ENCODE measurements at places on chromosomes 6 and 20.
A peak's percentile ranks its signal among the peaks of the same experiment; 100 is the strongest.

DNA sequence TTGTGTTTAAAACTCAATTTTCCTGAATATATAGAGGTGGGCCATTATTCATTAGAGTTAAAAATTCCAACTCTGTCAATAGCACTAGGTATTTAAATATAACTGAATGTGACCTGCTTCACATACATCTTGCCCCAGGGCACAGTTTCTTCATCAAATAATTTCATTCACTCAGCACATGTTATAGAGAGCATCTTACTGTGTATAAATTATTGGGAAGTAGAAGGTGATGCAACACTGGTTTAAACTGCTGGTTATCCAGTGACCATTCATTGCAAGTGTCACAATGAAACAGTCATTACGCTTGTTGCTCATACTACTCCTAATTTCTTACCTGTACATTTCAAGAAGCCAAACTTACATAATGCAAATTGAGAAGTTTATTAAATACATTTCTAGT lies 93.4 kb downstream of the KHDRBS2 start:
- DNase-seq = no peak

GRCh38 chr6:31831350-31832215 lies 4.0 kb downstream of the HSPA1B start:
- DNase-seq = no peak

GRCh38 chr6:40039042-40039441 lies 104.8 kb upstream of the MOCS1 start:
- DNase-seq = no peak

GRCh38 chr6:137923866-137924653 lies 57.0 kb downstream of the TNFAIP3 start:
- DNase-seq = no peak

DNA sequence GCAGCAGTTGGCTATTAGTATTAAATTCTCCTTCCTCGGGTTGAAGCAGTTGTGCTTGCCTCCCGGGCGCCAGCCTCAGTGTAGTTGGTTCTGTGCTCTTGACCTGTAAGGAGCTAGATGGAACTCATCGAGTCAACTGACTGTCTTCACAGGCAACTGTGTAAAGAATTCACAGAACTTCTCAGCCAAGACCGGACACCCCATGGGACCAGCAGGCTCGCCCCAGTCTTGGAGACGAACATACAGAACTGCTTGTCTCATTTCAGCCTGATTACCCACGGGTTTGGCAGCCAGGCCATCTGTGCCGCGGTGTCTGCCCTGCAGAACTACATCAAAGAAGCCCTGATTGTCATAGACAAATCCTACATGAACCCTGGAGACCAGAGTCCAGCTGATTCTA lies 8.5 kb downstream of the TFAP2C start:
- DNase-seq = no peak

- no peak for DNase-seq
Observed at GRCh38 chr6:2129182-2129621, 116.2 kb downstream of the GMDS start.

DNA sequence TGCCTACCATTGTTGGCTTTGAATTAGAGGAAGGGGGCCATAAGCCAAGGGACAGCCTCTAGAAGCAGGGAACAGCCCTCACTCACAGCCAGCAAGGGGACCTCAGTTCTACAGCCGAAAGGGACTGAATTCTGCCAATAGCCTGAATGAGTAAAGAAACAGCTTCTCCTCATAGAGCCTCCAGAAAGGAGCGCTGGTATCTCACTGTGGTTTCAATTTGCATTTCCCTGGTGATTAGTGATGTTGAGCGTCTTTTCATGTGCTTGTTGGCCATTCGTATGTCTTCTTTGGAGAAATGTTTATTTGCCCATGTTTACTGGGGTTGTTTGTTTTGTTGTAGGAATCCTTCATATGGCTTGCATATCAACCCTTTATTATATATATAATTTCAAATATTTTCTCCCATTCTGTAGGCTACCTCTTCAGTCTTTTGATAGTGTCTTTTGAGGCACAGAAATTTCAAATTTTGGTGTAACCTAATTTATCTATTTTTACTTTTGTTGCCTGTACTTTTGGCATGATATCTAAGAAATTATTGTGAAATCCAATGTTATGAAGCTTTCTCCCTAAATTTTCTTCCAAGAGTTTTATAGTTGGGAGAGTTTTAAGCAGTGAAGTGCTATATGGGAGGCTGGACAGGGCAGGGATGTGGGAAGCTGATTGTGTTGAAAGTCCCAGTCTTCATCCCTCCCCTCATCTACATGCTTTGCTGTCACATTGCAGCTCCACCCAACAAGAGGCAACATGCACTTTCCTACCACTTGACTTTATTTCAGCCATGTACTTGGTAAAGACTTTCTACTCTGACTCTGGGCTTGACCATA lies 82.3 kb upstream of the SHLD1 start:
- no peak for DNase-seq

- no peak for DNase-seq
Observed at GRCh38 chr20:56513161-56514150, 11.1 kb upstream of the FAM209A start.

DNA sequence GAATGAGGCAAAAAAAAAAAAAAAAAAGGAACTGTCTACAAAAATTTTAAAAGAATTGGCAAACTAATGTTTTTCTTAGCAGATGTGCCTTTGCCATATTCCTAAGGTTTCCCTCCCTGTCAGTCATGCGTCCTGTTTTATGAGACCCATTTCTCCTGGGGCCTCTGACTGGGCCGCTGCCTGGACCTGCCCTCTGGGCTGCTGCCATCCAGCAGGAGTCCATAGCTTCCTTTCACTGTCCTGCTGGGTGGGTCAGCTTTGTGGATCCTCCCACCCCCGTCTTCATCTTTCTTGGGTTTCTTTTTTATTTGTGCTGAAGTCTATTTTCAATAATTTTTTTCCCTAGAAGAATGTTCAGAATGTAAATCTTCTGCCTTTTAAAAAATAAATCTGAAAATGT lies 110.8 kb upstream of the SCP2D1 start:
- no peak for DNase-seq

- DNase-seq = no peak
Observed at GRCh38 chr6:42269553-42269952, 51.9 kb upstream of the MRPS10 start.

GRCh38 chr20:40282941-40283340 lies 406.1 kb downstream of the MAFB start:
- no peak for DNase-seq

DNA sequence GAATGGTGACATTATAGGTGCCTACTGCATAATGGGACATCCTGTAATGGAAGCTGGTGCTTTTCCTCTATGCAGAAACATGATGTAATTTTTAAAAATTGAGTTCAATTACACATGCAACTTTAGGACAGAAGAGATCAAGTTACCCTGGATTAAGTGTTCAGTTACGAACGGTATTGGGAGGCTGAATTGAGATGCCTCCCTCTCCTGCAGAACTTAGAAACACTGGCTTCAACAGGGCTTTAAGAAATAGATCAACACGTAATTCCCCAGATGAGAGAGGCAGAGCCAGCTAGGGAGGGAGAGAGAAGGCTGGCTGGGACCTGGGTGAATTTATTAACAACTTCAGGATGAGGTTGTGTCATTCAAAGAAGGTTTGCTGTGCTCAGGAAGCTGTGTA lies 232.8 kb downstream of the CDH26 start:
- DNase-seq = no peak

GRCh38 chr6:40822619-40823018 lies 216.4 kb downstream of the UNC5CL start:
- no peak for DNase-seq

DNA sequence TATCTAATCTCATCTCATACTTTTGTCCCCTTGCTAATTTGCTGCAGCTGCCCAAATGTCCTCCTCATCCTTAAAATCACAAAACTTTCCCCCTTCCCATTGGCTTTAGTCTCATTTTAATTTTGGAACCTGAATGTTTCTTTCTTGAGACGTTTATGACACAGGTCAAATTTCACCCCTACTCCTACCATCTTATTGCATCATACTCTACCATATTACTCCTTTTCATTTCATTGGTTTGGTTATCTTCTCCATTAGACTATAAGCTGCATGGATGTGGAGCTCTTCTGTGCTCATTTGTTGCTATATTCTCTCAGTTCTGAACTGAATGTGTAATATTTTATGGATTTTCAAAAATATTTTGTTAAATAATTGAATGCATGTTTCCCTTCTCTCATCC lies 688.6 kb downstream of the CBLN4 start:
- DNase-seq = no peak

DNA sequence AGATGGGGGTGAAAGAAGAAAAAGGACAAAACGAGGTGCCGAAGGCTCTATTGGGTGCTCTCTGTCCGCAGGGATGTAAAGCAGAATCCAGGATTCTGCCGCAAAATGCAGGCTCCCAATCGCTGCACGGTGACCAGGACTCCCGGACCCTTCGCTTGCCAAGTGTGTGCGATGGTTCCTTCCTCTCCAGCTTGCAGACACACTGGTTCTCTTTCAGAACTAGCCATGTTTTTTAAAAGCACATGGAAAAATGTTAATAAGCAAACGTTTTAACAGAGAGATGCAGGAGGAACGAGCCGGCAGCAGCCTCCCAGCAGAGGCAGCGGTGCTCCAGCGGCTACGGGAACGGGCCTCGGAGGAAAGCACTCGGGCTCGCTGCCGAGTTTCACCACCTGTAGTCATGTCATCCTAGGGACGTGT lies 59.6 kb downstream of the ZNF831 start:
- DNase-seq = peak; percentile 12

GRCh38 chr6:144176043-144176442 lies 25.7 kb downstream of the STX11 start:
- no peak for DNase-seq

- no peak for DNase-seq
Observed at GRCh38 chr6:99736302-99736701, 129.7 kb downstream of the PRDM13 start.

DNA sequence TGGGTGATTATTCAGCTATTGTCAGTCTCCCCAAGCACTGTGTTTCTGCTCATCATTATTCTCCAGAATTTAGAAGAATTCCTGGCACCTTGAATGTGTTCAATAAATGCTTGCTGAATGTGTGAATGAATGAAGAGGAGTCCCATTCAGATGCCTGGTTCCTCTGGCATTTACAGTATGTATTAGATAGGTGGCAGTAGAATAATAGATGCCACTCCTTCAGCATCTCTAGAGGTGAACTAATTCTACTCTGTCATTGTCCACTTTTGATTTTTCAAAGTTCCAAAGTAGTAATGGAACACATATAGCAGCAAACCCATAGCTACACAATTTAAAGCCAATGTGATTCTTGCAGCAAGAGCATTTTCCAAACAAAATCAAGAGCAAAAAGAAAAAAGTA lies 118.9 kb upstream of the CEP162 start:
- no peak for DNase-seq

GRCh38 chr6:137488150-137489045 lies 5.8 kb downstream of the OLIG3 start:
- DNase-seq = no peak

- no peak for DNase-seq
Observed at GRCh38 chr6:135983718-135984343, 132.3 kb downstream of the PDE7B start.

GRCh38 chr6:45998524-45998923 lies 17.1 kb downstream of the CLIC5 start:
- DNase-seq = no peak

- peak; percentile 52 for DNase-seq
Observed at GRCh38 chr6:13113981-13114593, 214.2 kb downstream of the TBC1D7 start.

GRCh38 chr6:170075659-170076223 lies 215.1 kb downstream of the DLL1 start:
- DNase-seq = no peak

DNA sequence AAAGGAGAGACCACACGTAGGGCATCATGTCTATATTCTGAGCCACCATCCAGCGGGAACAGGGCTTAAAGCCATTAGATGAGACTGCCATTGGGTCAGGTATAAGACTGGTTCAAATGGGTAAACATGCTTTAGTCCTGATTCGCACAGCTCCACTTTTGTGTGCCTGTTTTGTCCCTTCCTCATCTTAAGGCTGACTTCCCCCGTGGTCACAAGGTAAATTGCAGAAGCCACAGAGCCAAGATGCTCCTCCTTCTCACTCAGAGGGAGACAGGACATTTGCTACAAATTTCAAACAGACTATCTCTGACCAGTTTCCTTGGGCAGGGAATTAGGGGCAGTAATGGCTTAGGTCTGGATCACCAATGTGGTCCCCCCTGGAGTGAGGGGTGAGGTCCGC lies 11.4 kb upstream of the IFNGR1 start:
- no peak for DNase-seq

DNA sequence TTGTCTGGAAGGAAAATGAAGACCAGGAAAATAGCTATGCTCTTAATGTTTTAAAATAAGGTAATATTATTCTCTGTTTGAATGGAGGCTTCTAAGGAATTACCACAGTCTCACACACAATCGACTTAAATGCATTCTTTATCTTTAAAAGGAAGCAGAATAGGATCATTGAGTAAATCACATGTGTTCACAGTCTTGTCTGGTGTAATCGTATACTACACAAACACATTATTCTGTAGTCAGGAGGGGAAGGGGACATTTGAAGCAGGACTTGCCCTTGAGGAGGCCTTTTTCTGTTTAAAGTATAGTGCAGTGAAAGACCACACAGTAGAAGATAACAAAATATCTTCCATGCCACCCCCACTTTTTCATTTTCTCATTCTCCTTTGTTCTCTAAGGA lies 20.6 kb upstream of the REV3L start:
- DNase-seq = no peak

DNA sequence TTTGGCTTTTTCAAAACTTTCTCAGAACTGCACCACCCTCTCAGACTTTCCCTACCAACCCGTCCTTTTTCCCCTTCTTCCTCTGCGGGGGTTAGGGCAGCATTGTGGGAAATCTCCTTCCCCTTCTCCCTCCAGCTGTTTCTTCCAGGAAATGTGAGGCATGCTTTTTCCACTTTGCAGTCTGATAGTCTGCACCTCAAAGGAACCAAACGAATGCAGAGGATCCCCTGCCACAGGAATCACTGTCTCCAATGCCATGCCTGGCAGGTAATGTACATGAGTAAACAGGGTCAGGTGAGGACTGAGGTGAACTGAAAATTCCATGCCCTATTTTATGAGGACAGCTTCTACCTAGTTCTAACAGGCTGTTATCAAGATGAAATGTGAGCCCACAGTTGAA lies 218.4 kb downstream of the BCAS1 start:
- DNase-seq = no peak

- no peak for DNase-seq
Observed at GRCh38 chr20:13793001-13793400, 8.2 kb downstream of the NDUFAF5 start.

DNA sequence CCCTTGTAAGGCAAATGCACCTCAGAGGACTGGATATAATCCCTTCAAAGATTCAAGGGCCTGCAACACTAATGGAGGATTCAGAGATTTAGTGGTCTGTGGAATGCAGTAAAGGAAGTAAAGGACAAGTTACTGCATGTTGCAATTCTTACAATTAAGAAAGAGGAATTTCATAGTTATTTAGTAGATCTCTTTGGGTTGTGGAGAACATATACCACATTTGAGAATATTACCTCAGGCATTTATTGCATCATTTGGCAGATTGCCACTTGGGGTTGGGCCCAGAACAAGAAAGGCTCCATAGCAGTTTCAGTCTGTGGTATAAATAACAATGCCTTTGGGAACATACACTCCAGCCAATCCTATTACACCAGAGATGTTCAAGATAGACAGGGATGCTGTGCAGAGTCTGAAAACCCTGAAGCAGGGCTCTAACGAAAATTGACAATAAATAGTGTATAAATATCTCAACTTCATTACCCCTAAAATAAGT lies 20.9 kb upstream of the EPM2A start:
- no peak for DNase-seq

Measured in right renal pelvis (tissue), 4 donors.